NCI-H1694 treated with DMSO at 0.1 percent for 48 hours (cell line): ENCODE measurements at places on chromosomes 5 and 9.
A peak's percentile ranks its signal among the peaks of the same experiment; 100 is the strongest.

DNA sequence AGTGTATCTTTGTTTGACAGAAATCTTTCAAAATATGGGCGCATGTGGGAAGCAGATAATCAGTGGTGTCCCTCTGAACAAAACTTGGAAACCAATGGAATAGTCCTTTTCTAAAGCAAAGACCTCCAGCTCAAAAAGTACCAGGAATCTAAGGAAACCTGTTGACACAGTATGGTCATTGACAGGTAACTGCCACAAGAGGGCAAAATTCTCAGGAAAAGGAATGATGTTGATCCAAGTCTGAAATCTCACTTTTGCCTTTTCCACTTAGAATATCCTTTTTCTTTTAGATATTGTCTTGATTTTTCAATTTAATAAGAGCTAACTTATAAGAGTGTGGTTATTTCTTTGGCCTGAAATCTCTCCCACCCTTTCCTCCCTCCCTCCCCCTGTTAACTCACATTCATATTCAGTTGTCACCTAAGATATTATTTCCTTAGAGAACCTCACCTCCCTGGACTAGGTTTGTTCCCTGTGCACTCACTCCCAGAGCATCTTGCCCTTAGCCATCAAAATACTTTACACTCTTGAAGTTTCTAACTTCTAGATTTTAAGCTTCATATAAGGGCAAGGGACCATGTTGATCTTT, 59.0 kb upstream of the BARX1 start:
- peak; percentile 21 for DNase-seq

GRCh38 chr9:124004593-124004992, 7.0 kb upstream of the LHX2 start:
- DNase-seq = no peak

GRCh38 chr5:40150896-40151295, 528.8 kb upstream of the PTGER4 start:
- DNase-seq = no peak

DNA sequence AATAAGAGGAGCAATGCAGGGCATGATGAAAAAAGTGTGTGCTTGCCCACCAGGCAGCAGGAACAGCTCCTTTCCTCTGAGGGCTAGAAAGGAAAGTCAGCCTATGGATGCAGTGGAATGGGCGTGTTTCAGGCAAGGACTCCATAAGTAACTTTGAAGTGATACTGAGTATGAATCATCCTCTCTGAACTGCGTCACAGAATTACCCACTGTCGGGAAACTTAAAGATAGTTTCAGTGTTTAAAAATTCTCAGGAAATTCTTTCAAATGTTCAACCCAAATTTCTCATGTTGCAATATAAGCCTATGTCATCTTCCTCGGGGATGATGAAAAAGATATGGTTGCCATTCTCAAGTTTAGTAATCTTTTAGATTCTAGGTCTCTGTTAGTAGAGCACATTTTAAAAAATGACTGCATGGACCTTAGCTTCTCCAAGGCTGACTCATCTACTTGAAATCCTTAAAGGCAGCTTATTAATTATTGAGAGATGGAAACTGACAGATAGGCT, 27.7 kb downstream of the PTCD2 start:
- no peak for DNase-seq

GRCh38 chr5:133048993-133049725, 2.7 kb upstream of the HSPA4 start:
- no peak for DNase-seq

DNA sequence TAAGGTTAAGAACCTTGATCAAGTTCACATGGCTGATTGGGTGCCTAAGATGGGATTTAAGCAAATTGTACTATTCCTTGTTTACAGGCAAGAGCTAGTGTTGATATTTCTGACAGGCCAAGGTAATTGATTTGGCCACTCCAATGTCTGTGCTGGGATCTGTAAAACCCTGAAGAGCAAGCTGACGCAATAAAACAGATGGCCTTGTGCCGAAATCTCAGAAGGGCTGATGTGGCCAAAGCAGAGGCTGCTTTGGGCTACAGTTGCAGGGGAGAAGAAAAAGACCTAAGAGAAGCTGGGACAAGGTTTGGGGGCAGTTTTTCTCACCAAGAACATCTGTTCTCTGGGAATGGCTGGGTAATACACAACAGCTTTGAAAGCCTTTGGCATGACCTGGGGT, 463.2 kb upstream of the ZNF608 start:
- DNase-seq = peak; percentile 54

- no peak for DNase-seq
Measured at GRCh38 chr9:124696101-124696500, 75.0 kb downstream of the NR6A1 start.

- DNase-seq = peak; percentile 33
Measured at GRCh38 chr5:113435575-113435974, 786 bp upstream of the TSSK1B start.

DNA sequence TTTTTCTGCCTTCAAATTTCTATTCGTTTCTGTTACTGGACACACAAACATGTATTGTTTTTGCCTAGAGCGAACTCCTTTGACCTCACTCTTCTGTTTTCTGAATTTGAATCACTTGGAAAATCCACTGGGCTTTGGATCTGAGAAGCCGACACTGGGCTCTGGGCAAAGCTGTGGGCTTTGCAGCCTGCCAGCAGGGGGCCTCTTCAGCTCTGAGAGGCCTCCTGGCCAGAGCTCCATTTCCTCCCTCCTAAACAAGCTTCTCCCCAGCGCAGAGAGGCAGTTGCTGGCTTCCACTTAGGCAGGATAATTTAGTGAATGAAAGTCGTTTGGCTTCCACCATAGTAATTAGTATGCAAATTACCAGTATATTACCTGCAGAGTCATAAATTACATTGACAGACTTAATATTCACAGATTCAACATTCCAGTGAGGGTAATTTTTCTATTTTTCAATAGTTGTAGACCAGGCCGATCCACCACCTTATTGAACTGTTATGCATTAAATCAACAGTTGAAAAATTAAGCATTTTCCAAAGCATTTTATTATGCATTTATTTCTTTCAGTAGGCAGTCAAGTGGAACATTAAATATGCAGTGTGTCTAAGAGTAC, 104.0 kb upstream of the ZNF366 start:
- peak; percentile 59 for DNase-seq

DNA sequence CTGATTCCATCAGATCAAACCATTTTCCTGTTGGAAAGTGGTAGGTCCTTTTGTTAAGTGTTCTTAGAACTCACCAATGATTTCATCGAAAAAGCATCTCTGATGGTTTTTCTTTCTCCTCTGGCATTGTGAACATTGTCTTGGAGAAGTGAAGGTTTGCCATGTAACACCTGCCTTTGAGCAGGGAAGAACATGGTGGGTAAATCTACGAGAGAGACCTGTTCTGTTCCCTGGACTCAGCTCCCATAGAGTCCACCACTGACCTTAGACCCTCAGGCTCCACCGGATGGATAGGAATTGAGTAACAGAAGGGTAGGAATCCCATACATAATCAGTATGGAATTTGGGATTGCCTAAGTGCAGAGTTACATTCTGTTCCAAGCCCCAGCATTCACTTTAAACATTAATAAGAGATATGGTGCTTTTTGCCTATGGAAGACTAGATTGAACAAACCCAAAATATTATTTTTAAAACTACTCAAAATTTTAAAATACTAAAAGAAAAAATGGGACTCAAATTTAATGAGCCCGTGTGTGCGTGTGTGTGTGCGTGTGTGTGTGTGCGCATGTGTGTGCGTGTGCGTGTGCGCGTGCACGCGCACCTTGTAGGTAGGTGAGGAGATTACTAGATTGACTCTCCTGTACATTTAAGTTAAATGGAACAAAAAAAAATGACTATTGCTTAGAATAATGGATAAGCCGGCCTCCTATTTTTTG, 92.0 kb downstream of the C9orf152 start:
- DNase-seq = no peak

GRCh38 chr5:168772316-168772961, 193.3 kb upstream of the PANK3 start:
- no peak for DNase-seq

DNA sequence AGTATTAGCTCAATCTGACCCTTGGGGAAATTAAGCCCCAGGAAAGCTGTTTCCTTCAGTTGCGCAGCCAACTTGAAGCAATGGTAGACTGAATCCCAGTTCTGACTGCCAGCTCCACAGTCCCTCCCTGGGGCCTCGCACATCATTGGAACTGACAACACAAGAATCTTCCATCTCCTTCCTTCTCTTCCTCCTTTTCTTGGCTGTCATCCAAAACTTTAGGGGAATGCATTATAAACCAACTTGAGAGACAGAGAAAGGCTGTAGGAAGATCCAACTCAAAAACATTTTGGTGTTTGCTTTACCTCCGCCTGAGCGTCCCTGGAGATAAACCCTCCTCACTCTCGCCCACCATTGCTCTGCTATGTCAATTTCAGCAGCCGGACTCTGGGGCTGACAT, 16.6 kb downstream of the KCNIP1 start:
- no peak for DNase-seq

DNA sequence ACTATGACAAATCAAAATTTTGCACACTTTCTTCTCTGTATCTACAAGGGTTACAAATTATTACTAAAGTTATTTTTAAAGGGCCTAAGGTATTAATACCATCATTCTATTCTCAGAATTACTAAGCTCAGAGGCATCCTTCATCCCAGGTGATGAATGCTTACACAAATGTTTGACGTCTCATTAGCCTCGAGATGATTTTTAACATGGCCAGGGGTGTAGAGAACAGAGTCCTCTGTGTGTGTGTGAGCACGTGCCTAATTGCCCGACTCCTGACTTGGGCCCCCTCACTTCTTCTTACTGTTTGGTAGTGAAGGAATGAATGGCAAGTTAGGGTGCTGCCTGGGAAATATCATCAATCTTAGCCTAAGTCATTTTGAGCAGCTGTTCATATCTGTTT, 221.1 kb downstream of the ENC1 start:
- no peak for DNase-seq

- no peak for DNase-seq
Measured at GRCh38 chr5:128121651-128122050, 38.1 kb downstream of the SLC12A2 start.

GRCh38 chr9:22379272-22379671, 67.4 kb upstream of the DMRTA1 start:
- DNase-seq = peak; percentile 56

DNA sequence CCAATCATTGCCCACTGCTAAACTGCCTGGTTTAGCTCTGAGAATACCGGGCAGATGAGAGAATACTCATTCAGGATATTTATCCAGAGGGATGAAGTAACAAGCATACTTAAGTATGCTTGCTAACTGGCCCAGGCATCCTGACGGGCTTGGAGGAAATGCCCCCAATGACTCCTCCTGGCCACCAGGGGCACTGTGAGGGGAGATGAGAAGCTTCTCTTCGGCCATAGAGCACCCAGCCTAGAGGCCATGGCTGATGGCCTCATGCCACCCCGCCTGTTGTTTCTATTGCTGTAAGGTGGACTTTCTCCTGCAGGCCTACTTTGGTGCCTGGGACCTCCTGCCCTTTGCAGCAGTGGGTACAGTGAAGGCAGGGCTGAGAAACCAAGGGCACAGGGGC, 134.5 kb upstream of the FSTL4 start:
- no peak for DNase-seq

DNA sequence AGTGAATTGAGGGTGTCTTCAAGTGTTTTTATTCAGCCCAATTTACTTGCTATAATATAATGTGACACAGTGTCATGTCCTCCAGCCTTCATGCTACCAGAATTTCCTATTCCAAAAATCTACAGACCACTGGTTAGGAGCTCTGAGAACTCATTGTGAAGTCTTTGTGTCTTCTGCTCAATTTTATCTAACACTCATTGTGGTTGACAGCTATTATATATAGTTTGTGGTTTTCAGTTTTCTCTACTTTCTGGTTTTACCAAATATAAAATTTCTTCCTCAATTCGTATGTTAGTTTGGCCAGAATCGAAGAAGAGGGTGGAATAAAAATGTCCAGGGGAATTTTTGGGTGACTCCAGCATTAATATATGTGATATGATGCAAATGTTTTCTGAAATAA, 509.3 kb upstream of the NUDT12 start:
- DNase-seq = no peak

- DNase-seq = no peak
Measured at GRCh38 chr5:160497878-160498277, 76.2 kb downstream of the PTTG1 start.

DNA sequence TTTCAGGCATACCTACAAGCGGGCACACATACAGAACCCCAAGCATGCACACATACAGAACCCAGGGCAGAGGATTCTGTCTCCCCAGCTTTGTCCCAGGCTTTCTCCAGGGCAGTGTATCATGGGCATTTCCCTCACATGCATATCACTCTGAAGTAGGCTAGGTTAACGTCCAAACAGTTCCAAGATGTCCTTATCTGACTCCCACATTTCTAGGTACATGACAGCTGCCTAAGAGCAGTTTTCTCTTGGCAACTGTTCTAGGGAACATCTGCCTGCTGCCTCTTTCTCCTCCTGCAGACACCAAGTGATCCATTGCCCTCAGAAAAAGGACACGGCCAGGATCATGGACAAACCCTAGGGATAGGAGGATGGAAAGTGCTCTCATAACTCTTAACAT, 84.9 kb upstream of the NR3C1 start:
- peak; percentile 43 for DNase-seq

DNA sequence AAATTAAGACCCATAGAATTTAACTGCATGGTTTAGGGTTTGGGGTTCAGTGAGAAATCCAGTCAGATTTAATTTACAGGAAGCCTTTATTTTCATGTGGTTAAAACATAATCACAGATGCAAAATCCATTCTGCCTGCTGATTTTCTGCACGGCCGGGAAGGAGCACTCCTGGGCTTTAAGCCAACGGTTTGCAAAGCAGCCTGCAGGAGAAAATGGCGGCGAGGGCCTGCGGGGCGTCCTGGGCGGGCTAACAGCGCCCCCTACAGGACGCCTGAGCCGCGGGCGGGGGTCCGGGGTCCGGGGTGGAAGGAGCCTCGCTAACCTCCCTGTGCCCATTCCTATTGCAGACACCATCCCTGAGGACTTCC, 47.6 kb downstream of the THBS4 start:
- peak; percentile 80 for DNase-seq

- DNase-seq = no peak
Measured at GRCh38 chr5:174733091-174733690, 8.8 kb downstream of the MSX2 start.

DNA sequence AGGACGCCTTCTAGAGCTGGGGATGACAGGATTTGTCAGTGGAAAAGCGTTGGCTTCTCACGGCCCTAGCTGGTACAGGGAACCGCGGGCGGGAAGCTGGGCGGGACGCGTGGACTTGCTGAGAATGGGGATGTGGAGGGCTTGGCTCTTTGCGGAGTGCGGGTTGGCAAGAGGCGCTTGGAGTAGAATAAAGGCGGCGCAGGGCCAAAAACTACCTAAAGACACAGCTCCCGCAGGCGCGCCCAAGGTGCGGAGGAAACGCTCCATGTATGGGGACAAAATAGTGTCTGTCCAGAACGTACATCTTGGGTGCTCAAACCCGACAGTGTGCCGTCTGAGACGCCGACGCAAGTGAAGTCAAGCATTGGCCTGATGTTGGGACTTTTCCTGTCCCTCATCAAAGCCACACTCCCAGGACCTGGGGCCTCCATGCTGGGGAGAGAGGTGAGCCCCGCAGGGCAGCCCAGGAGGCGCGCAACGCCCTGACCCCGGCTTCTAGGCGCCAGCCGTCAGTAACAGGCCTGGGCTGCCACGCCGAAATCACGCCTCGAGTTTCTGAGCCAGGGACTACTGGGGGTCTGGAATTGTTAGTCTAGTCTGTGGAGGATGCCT, 1.6 kb upstream of the NKX2-5 start:
- DNase-seq = no peak

GRCh38 chr5:66113160-66113559, 30.9 kb upstream of the SREK1 start:
- DNase-seq = no peak

- DNase-seq = no peak
Measured at GRCh38 chr9:751137-752051, 90.1 kb upstream of the DMRT1 start.
